Cortex of kidney (tissue), 1 donor: ENCODE measurements at places on chromosomes 5 and 9.

- no peak for DNase-seq
Measured at GRCh38 chr9:129624947-129625346, 1.0 kb upstream of the NTMT1 start.

DNA sequence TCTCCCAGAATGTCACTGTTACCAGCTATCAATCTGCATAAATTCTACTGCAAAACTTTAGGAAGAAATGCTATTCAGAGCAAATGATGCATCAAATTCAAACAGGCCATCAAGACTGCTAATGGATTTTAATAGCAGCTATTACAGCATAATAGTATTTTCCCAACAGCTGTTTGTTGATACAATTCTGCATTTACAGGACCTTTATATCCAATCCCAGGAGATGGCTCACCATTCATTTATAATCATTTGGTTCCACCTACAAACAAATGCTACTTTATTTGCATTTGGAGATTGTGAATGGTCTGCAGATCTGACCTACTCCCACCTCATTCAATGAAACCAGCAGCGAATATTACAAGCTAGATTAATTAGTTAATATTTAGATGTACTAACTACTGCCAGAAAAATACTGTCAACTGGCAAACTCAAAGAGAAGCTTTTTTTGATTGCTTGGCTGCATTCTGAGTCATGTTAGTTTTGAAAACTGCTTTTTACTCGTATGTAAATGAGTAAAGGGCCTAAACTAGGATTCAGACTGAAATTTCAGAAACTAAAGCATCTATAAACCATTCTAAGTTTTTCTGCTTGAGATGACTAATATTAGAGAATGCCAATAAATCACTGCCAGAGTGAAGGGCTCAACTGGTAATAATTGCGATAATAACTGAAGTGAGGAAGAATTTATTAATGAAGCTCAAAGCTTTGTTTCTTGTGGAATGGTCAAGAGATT is 7.1 kb upstream of the PCA3 start:
- DNase-seq: no peak

DNA sequence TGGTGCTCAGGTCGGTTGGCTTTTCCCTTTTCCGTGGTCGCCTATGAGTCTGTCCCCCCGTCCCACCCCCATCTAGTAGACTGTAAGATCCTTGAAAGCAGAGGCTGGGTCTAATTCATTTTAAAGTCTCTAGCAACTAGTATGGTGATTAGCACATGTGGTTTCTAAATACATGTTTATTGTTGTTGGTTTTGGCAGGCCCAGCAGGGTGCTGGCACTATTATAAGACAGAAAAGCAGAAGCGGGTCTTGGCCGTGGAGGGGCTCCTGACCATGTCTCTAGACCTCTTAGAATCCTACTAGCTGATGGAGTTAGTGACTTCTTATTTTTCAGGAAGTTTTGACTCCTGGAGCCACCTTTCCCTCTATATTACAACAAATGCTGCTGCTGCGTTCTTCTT is 61.5 kb upstream of the TNFSF8 start:
- no peak for DNase-seq

- no peak for DNase-seq
Measured at GRCh38 chr5:145988993-145989392, 52.6 kb downstream of the SH3RF2 start.

GRCh38 chr5:45057564-45057963 is 248.8 kb downstream of the MRPS30 start:
- DNase-seq: no peak

GRCh38 chr5:154757814-154758406 is 2.7 kb downstream of the LARP1 start:
- DNase-seq: no peak

- no peak for DNase-seq
Measured at GRCh38 chr5:60598424-60598823, 101.5 kb downstream of the DEPDC1B start.

DNA sequence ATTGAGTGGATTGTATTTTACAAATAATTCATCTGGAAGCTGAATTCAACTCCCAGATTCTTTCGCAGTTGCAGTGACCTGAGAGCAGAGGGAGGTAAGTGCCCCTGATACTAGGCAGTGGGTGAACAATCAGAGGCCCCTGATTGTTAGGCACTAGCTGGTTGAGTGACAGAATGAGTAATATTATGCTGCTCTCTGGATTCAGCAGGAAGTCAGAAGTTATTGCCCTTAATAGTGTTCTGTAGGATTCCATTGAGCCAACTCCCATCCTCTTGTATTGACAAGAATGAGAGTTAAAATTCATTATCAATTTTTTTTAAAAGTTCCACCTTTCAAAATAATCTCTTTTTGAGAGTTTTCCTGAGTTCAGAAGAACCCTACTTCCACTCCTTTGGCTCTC is 301.2 kb downstream of the DTWD2 start:
- DNase-seq: no peak

GRCh38 chr5:78779262-78779661 is 130.7 kb upstream of the LHFPL2 start:
- DNase-seq: no peak
